Body of pancreas (tissue), 4 donors: ENCODE measurements at places on chromosomes 4 and X.

- no peak for DNase-seq
Observed at GRCh38 chr4:98399915-98400314, 138.7 kb downstream of the RAP1GDS1 start.

GRCh38 chrX:39816871-39817731 is 280.7 kb downstream of the BCOR start:
- DNase-seq, result no peak

DNA sequence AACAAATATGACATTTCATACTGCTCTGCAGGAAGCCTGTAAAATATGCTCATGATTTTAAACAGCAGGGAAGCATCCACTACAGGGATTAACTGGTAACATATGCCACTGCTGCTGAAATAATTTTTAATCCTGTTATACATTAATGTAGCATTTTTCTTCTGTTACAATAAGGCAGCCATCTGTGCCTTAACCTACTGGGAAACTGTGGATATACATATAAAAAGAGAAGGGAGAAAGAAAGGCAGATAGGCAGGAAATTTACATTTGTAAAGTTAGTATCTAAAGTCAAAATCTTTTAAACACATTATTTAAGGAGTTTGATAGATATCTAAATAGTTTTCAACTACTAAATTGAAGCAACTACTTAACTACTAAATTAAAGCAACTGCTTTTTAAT is 514.6 kb upstream of the KLHL4 start:
- DNase-seq, result no peak

DNA sequence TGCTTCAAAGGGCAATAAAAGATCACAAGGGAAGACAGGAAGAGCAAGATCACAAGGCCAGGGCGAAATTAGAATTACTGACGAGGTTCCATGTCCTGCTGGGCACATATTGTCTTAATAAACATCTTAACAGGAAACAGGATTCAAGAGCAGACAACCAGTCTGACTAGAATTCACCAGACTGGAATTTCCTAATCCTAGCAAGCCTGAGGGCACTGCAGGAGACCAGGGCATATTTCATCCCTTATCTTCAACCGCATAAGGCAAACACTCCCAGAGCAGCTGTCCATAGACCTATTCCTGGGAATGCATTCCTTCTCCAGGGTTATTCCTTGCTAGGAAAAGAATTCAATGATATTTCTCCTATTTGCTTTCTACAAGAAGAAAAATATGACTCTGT is 12.4 kb upstream of the TDO2 start:
- DNase-seq, result no peak

DNA sequence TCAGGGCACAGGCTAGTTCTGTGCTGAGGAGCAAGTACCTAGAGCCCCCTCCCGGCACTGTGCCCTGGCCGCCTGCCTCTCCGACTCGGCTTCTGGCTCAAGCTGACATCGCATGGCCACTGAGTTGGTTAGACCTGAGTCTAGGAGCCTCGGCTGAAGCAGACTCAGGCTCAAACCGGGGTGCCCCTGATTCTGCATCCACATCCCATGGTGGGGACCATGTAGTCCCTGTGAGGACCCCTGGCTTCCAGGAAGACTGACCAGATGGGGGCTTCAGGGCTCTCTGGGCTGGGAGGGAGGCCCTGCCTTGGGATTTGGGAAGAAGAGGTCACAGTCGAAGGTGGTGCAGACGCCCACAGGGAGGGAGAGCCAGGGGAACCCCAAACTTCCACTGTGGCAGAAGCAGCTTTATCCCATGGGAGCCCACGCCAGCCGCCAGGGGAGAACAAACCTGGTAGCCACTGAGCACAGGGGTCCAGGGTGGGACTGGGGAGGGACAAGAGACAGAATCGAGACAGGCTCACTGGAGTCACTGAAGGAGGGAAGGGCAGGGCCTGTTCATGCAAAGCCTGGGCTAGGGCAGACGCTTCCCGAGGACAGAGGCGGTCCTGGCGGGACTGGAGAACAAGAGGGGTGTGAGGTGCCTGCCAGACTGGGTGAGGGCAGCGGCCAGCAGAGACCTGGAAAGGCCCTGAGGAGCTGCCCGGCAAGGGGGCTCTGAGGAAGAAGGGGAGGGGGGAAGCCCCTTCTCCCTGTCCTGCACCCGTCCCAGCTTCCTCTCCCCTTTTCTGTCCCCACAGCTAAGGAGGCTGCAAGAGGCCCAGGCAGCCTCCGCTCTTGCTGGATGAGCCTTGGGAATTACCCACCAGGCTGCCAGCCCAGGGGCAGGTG is 1.1 kb downstream of the PDE6B start:
- no peak for DNase-seq

DNA sequence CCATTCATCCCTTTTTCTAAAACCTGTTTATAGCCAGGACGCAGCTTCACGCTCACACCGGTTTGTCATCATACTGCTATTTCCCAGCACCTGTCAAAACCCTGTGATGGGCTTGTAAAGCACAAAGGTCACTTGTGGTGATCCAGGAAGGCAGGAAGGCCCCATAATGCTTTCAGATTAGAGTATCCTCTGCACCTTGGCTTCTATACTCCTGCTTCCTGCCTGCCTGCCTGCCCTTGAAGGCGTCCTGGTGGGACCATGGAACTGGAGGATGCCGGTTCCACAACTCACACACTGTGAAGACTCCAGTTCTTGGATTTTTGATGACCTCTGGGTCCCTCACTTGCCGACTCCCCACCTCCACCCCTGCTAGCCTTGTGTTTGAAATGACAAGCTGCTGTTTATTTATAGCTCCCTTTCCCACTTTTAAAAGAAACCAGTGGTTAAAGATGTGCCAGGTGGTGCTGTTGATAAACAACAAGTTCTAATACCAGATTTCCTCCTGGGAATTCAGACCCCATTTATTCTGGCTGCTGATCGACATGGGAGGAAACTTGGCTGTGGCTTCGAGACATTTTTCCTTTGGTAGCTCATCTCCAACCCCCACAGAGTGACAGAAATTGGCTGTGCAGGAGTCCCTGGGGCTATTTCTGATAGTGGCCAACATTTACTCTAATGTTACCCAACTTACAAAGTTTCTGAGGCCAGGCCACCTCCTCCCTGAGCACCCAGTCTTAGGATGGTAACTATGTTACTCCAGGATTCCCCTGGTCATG is 211.5 kb downstream of the KDR start:
- DNase-seq, result no peak
